ENCODE measurements at places on chromosomes 2 and 18.

DNA sequence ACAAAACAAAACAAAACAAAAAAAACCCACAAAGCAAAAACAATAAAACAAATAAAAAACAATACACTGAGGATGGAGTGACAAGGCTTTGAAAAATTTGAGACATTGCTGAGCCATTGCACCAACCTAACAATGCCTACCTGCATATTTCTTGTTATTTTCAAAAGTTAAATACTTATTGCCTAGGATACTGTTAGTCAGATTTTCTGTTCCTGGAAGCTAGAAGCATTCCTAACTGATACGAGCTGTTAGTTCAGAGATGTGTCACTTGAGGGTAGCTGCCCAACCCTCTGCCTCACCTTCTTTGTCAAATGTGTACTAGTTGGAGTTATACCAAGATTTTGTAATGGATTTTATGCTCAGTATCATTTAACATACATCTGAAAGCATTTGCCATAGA lies 187.2 kb downstream of the TXNL1 start:
- no peak for DNase-seq

GRCh38 chr18:50877545-50878265 lies 1.2 kb upstream of the ME2 start:
- DNase-seq, result no peak

GRCh38 chr2:166434491-166434890 lies 58.7 kb upstream of the SCN9A start:
- no peak for DNase-seq

DNA sequence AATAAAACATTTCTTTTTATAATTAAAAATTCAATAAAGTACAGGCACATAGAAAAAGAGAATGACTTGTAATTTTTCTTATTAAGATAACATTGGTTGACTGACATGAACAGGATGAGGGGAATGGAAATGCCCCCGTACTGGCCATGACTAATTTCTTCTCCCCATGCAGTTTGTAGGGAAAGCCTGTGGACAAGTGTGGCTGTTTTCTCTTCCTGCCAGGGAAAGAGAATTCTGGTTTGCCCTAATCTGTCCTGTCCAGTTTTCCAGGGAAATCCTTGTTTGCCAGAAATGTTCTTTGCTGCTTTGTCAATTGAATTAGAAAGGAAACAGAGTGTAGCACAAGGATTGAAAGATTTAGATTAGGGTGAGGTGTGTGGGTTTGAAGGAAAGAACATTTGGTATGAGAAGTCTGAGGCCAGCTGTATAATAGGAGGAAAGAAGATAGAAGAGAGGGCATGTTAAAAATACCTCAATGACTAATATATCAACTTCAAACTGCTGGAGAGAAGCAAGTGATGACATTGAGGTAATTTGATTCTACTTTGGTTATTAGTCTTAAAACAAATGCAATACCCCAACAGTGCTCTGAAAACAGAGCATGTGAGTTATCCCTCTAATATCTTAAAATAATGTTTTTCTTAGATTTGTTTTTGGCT lies 593.9 kb upstream of the ZNF804A start:
- DNase-seq, result no peak

DNA sequence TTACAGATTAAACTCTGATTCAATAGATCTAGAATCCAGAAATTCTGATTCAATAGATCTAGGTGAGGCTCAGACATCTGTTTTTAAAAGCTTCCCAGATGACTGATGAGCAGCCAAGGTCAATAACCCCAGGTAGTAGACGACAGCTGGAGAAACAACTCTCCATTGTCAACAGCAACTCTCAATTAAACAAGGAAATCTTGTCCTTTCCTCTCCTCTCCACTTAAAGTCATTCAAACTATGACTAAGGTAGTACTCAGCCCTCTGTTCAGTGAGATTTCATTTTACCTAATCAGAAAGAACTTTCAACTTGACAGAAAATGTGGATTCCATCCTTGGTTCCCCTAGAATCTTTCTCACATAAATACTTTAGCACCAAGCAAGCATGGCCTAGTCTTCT lies 94.6 kb upstream of the SCG2 start:
- DNase-seq, result no peak

GRCh38 chr2:163253621-163254285 lies 415.2 kb upstream of the KCNH7 start:
- no peak for DNase-seq

- no peak for DNase-seq
Observed at GRCh38 chr2:121234144-121234543, 50.9 kb downstream of the TFCP2L1 start.

- DNase-seq, result no peak
Observed at GRCh38 chr2:28507796-28508764, 12.2 kb downstream of the PLB1 start.

GRCh38 chr2:66569321-66569851 lies 134.5 kb downstream of the MEIS1 start:
- DNase-seq, result no peak

- no peak for DNase-seq
Observed at GRCh38 chr2:57622009-57622408, 424.6 kb upstream of the VRK2 start.

GRCh38 chr2:190069936-190070696 lies 7.6 kb upstream of the MSTN start:
- DNase-seq, result no peak

GRCh38 chr2:64311191-64311910 lies 142.6 kb upstream of the LGALSL start:
- DNase-seq, result no peak

DNA sequence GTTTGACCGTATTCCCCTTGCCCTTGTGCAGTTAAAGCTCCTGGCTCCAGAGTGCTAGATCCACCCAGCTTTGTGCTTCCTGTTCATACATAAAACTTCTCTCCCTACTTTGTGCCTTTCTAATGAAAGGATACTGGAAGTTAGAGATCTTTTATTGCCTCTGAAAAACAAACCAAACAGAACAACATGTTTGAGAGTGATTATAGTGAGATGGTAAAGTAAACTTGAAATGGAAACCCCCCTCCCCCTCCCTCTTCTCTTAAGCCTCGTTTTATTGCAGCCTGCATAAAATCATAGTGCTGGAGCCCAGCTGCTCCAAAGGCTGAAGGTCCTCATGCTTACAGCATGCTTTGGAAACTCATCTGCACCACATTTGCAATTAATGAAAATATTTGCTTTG lies 125.1 kb downstream of the TANC1 start:
- DNase-seq, result no peak

DNA sequence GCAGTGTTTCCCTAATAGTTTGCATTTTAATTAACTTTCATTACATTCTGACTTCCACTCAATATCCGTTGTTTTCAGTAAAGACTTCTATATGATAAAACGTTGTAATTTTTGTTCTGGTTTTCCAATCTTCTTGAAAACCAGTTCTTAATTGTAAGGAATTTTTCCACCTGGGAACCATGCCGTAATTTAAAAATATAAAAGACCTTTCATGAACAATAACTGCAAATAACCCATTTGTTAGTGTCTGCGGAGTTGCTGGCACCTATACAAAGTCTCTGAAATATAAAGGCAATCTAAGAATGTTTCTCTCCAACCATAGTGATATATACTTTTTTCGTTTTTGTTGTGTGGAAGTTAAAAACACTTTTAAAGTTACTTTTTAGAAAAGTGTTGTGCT lies 7.7 kb upstream of the SATB2 start:
- no peak for DNase-seq

DNA sequence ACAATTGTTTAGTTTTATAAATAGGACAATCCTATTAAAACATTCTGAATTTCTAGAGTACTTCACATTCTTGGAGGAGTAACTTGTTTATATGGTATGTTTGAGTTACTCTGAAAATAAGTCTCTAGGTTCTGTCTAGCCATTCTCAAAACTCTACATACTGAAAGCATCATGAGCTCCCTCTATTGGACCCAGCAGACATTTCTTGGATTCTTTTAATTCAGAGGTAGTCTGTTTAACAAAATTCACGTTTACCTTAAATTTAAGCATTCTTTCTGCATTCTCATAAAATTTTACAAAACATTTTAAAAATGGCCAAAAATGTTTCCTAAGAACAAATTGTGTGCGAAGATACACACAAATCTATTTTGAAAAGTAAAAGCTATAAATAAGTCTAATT lies 15.3 kb downstream of the SP9 start:
- DNase-seq, result no peak

GRCh38 chr2:200364142-200364541 lies 57.6 kb downstream of the SPATS2L start:
- no peak for DNase-seq

GRCh38 chr2:197031803-197032202 lies 105.3 kb upstream of the PGAP1 start:
- DNase-seq, result no peak

- DNase-seq, result no peak
Observed at GRCh38 chr2:206430452-206430851, 12.9 kb upstream of the ADAM23 start.

DNA sequence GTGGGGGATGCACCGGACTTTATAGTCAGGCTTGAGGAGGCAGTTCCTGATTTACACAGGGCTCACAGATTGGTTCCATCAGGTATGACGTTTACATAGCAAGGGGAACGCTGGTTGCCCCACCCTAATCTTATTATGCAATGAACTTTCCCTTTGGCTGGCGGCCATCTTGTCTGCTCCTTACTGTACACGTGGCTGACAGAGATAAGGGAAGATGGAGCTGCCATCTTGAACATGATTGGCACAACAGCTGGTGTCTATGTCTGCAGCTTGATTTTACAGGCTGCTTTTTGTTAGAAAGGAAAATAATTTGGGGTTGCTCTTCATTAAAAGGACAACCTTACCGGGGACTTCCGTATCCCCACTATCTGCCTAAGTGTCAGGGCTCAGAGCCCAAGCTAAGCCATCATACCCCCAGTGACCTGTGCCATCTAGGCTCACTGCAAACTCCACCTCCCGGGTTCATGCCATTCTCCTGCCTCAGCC lies 33.5 kb upstream of the ATG16L1 start:
- DNase-seq, result no peak

GRCh38 chr2:165203689-165204559 lies at the start of gene SCN3A:
Gene SCN3A, minus strand, starts transcription at chr2:165204050. Its CDS starts 27,656 bp downstream, at chr2:165176394.
- DNase-seq, result peak; percentile 48

GRCh38 chr2:54478899-54479298 lies 22.8 kb downstream of the SPTBN1 start:
- DNase-seq, result no peak

- DNase-seq, result no peak
Observed at GRCh38 chr2:205822579-205822978, 140.3 kb downstream of the NRP2 start.

DNA sequence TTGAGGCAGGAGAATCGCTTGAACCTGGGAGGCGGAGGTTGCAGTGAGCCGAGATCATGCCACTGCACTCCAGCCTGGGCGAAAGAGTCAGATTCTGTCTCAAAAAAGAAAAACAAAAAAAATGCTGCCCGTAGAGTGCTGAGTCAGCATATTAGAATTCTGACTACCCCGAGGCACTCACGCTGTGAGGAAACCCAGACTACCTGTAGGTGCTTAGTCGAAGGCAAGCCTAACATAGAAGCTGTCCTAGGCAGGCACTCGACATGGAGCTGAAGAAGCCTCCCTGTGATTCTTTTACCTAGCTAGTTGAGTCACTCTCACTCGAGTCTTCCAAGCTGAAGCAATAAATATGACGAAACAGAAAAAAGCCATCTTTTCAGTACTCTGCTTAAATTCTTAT lies 1323.2 kb upstream of the DDX18 start:
- no peak for DNase-seq

- no peak for DNase-seq
Observed at GRCh38 chr18:31149351-31149750, 13.3 kb downstream of the DSC1 start.

DNA sequence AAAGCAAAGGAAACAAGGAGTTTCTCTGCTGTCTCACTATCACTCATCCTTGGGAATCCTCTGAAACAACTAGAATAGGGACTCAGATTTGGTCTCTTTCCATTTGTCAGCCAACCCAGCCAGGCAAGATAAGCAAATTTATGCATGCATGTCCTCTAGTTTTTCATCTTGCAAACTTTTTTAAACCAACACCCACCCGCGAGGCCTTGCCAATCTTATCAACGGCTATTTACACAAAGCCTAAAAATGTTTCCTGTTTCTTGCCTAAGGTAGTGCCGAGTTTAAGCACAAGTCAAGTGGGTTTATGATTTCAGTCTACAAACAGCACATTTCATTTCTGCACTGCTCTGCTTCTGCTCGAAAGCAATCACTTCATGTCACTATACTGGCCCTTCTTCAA lies 240.9 kb downstream of the STK39 start:
- no peak for DNase-seq

DNA sequence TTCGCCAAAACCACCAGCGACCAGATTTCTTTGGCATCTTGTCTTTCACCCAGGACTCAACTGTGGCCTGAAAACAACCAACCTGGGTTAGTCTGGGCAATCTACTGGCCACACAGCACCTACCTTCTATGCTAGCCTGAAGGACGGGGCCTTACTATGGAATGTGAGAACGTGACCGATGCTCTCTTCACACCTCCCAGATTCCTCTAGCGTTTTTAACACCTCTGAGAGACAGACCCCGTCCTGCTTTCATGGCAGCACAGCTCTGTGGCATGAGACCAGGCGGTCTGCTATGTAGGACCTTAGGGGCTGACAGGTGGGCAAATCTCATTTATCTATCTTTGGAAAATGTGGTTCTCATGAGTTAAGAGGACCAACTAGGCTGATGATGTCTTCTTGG lies 80.9 kb downstream of the EMILIN2 start:
- DNase-seq, result no peak

GRCh38 chr2:29865512-29865911 lies 55.9 kb downstream of the ALK start:
- no peak for DNase-seq

- no peak for DNase-seq
Observed at GRCh38 chr2:188601927-188602326, 310.3 kb downstream of the GULP1 start.

- DNase-seq, result no peak
Observed at GRCh38 chr2:69985216-69985615, 23.8 kb upstream of the ASPRV1 start.

- no peak for DNase-seq
Observed at GRCh38 chr2:236731767-236732580, 162.3 kb downstream of the ACKR3 start.

GRCh38 chr2:170436077-170436943 lies 258.4 kb downstream of the MYO3B start:
- DNase-seq, result peak; percentile 11

DNA sequence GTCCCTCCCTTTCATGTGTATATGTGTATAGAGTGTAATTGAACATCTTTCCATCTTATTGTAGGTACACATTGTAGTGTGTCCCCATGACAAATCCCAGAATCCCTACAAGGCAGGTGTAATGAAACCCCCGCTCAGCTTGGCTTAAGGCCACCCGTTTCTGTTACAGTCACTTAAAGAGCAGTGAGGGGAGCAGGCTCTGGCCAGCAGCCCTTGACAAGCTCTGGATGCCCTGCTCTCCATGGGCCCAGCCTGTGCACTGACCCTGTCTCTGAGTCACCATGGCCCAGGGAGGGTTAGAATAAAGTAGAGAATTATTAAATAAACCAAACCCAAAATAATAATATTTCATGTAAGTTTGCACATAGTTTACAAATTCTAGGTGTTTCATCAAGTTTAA lies 17.2 kb upstream of the MAL start:
- no peak for DNase-seq

- DNase-seq, result no peak
Observed at GRCh38 chr2:40240070-40240469, 211.8 kb downstream of the SLC8A1 start.

GRCh38 chr18:76274468-76275289 lies 220.4 kb downstream of the ZNF516 start:
- no peak for DNase-seq

- no peak for DNase-seq
Observed at GRCh38 chr18:12516049-12516630, 108.4 kb downstream of the PRELID3A start.

GRCh38 chr2:148298196-148298595 lies 277.3 kb downstream of the MBD5 start:
- DNase-seq, result no peak

Measured in iPS DF 6.9 (cell line).